Hindlimb muscle (tissue), 1 donor: ENCODE measurements at places on chromosomes 7 and 10. TPM values are rescaled to one million over a fixed set of nuclear protein-coding genes. Genes with fewer than 3 reads are reported as not detected.

The TRIL gene
- polyA plus RNA-seq = 21.7 TPM

The OIT3 gene
- polyA plus RNA-seq = 10.3 TPM

The AIFM2 gene
- polyA plus RNA-seq = 3.5 TPM

- no peak for DNase-seq
Measured at GRCh38 chr7:95897557-95898251, 125.3 kb downstream of the DYNC1I1 start.

DNA sequence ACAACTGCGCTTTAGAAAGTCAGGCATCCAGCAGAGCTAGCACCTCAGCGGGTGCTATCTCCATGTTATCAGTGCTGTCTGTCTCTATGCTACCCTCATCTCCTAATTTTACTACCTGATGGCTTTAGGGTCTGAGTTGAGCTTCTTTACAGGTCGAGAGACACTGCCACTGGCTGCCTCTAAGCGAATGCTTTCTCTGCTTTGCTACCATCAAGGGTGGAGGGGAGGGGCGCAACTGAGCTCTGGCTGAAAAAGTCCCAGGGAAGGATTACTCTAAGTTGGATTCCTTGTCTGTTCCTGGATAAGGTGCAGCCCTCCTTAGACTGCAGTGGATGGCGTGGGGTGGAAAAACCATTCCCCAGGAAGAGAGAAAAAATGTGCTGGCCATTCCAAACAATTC is 105.7 kb downstream of the CDK14 start:
- no peak for DNase-seq

GRCh38 chr10:77796311-77796915 is 130.1 kb downstream of the DLG5 start:
- no peak for DNase-seq

GRCh38 chr7:21850531-21851285 is 95.0 kb downstream of the CDCA7L start:
- no peak for DNase-seq
